Sigmoid colon (tissue), 7 donors: ENCODE measurements at places on chromosomes 5 and 9.

- peak; percentile 85 for DNase-seq
These were observed 11.6 kb downstream of the ABL1 start for GRCh38 chr9:130846487-130847305.

DNA sequence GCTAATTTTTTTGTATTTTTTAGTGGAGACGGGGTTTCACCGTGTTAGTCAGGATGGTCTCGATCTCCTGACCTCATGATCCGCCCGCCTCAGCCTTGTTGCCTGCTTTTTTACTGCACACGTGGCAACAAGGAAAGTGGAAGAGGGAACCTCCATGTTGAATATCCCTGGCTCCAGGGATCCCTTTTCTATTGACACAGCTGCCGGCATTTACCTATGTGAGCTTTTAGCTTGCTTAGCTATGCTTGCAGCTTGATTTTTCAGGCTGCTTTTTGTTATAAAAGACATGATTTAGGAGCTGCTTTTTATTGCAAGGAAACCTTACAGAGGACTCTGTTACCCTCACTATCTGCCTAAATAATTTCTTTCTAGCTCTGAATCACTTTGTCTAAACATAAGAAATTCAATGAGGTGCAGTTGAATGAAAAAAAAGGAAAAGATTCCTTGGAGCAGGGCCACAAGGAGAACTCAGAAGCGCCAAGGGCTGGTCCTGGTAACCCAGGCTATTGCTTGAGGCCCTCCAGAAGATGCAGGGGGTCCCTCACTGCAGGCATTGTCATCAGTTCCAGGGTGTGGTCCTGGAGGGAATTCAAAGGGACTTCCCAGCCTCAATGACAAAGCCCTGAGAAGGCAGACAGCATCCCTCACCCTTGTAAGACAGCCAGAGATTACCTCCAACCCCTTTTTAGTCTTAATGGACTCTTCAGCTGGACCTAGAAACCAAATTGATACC lies 89.9 kb downstream of the SYK start:
- DNase-seq = no peak

DNA sequence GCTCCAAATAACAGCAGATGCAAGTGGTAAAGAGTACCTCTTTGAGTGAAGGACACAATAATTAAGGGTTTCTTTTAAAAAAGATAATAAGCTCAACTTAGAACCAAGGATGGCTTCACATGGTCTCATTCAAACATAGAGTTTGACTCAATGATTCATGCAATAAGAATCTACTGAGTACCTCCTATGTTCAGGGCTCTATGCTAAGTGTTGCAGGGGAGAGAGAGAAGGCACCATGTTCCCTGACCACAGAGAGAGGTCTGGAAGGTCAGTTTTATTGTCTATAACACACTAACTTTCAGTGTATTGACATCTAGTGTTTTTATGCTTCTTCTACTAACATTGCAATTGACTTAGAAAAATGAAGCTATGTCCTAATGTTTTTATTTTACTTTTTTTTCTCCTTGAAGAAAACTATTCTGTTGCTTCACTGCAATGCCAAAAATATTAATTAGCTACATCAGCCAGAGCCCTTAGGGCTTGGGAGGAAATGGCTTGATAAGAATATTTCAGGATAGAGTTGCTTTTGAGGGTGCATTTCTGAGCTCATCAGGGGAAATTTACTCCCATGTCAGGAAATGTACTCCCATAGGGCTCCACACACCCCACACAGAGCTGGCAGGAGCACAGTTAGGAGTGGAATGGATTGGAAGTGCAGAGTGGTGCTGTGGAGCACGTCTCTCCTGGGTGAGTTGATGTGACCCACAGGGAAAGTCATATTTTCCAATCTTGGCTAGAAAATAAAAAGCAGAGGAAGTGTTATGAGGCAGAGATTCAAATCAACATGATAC lies 106.6 kb downstream of the PDE8B start:
- DNase-seq = no peak

- no peak for DNase-seq
These were observed 68.0 kb upstream of the ALDH1A1 start for GRCh38 chr9:73020877-73021276.

GRCh38 chr5:579746-580366 lies 32.3 kb upstream of the CEP72 start:
- no peak for DNase-seq

DNA sequence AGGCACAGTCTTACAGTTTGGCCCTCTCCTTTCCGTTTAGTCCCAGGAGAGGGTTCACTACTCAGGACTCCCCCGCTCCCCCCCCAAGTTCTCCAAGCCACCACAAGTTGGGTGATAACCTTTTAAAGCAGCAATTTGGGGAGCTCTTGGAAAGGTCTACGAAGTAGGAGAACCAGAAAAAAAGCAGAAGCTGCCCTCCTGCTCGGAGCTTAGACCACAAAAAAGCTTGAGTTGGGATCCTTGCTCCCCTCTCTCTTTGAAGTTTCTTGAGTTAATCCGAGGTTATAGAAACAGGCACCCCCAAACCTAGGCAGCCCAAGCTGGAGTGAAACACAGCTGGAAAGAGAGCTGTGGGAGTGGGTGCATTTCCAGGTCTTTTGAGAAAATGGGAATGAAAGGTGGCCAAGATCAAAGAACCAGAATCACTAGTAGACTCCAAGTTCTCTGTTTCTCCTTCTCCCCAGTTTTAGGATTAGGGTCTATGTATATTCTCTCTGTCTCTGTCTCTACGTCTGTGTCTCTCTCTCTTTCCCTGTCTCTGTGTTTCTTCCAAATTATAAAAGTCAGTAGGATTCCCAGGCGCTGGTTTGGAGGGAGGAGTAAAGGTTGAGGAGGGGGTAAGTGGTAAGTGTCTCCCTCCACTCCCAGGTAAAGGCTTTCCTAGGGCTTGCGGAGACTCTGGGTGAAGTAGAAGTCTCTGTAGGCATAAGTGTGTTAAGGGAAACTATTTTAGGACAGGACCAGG lies 2.8 kb downstream of the LHX2 start:
- DNase-seq = no peak

GRCh38 chr9:86082870-86083269 lies 16.5 kb downstream of the GOLM1 start:
- no peak for DNase-seq

DNA sequence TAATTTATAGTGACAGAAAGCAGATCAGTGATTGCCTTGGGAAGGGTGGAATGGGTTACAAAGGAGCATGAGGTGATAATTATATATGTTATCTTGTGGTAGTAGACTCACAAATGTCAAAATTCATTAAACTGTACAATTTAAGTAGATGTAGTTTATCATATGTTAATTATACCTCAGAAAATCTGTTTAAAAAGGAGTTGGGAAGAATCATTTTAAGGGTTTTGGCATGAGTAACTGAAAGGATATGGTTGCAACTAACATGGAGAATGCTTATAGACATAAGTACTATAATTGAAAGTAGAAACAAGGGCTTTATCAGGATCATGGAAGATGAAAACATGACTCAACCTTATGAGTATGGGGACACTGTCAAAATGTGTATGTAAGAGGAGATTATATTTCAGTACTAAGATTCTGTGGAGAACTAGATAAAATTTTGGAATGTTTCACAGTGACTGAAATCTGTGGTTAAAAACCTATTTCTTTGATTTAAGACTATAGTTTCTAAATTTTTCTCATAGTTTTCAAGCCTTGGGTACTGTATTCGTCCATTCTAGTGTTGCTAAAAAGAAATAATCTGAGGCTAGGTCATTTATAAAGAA lies 73.3 kb downstream of the FCHO2 start:
- no peak for DNase-seq

GRCh38 chr9:91720313-91720712 lies 229.7 kb downstream of the ROR2 start:
- no peak for DNase-seq

- DNase-seq = no peak
These were observed 136.4 kb upstream of the TAS2R1 start for GRCh38 chr5:9766581-9766980.

DNA sequence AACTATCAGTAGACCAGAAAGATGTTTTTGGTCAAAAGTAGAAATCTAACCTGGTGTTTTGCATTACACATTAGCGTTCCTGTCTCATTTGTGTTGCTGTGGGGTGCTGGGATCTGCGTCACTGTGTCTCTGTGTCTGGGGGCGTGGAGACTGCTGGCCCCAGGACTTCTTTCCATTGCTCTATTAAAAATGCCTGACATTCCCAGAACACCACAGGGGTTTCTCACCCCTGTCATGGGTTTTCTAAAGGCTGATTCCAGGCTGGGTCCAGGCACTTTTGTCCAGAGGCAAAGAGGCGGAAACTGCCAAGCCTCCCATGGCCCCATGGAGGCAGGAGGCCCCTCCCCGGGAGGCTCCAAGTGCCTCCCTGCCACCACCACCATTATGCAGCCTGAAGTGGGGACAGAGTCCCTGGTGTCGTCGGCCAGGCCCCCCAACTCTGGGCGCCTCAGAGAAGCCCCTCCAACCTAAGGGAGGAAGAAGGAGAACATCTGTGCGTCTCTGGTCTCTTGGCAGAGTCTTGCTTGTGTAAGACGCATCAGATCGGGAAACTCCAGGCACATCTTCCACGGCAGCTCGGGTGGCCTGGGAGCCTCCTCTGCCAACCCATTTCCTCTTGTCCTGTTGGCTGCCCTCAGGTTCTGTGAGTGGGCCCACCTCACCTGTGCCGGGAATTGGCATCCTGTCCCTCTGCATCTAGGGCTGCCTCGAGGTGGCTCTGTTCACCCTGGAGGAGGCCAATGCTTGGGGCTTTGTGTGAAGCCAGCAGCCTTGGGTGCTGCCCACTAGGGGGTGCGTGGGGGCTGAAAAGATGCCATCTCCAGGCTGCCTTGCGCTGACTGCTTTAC lies 13.8 kb upstream of the PLEKHG4B start:
- DNase-seq = no peak
